ENCODE measurements at places on chromosomes 11 and 22.
A peak's percentile ranks its signal among the peaks of the same experiment; 100 is the strongest.

DNA sequence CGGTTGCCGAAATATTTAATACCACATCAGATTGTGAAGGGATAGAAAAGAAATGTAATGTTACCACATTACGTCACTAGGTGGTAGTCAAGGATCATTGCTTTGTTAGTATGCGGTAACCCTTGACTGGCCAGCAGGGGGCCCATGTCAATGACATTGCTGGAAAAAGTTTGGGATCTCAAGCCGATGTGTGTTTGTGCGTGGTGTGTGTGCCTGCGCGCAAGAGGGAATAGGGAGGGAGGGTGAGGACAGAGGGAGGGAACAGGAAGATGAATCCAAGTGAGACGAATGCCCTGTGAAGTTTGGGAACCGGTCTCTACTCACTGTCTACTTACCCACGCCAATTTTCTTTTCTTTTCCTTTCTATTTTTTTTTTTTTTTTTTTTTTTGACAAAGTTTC is 10.7 kb upstream of the MRGPRX2 start:
- DNase-seq = peak; percentile 45

DNA sequence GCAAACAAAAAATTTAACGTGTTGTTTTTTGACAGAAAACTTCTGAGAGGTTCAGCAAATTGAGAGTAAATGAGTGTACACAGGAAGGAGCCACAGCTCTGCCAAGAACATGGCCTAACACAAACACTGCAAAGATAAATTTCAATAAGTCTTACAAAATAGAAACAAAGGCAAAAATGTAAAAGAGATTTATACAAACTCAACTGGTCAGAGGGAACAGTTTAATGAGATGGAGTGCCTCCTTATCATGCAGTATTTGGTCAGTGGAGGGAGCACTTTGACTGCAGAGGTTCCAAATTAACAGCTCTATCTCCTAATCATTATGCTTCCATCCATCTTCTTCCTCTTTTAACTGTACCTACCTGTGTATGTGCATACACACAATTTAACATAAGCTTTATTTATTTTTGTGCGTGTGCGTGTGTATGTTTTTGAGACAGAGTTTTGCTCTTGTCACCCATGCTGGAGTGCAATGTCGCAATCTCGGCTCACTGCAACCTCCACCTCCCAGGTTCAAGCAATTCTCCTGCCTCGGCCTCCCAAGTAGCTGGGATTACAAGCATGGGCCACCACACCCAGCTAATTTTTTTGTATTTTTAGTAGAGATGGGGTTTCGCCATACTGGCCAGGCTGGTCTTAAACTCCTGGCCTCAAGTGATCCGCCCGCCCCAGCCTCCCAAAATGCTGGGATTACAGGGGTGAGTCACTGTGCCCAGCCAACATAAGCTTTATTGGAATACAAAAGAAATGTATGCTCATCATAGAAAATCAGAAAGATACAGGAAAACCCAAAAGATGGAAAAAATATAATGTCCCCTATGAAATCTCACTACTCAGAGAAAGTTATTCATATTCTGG is 111.9 kb downstream of the MRTFA start:
- no peak for DNase-seq

DNA sequence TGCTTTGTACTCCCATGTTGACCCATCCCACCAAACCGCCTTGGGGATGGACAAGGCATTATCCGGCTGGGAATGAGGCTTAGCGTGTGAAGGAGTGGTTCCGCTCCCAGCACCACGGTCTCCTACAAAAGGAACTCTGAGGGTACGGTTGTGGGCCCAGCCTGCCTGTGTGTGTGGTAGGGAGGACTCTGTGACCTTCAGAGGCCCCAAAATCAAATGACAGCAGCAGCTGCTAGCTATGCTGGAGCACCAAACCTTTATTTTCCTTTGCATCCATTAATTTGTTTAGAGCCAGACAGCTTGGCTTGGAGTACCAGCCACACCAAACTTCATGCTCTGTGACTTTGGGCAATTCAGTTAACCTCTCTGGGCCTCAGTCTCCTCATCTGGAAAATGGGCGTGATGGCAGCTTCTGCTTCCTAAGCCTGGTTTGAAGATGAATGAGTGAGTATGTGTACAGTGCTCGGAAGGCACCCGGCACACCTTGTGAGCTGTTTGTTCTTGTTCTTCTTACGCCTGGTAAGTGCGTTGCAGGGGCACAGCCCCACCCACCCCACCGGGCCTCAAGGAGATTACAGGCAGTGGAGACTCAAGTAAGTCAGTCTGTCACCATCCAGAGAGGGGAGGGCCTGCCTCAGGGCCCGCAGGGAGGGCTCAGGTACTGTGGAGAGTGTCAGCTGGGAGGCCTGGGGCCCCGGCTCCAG is 25.3 kb downstream of the MB start:
- DNase-seq = no peak

DNA sequence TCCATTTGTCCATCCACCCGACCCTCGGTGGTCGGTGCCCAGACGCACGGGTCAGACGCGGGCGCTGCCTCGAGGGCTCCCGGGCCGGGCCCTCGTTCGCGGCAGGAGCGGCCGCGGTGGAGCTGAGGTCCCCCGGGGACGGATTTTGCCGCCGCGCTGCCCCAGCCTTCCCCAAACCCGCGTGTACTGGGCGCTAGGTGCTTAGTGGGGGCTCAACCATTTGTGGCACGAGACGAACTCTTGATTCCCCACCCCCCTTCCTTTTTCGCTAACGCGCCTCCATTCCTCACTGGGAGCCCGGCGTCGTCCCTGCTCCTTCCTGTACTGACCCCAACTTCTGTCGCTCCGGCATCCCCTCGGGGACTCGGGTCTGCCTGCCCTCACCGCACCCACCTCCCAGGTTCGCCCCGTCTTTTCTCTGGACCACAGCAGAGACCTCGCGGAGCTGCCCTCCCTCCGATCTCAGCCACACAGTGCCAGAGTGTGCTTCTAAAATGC is 789 bp upstream of the CBX7 start:
- DNase-seq = no peak

DNA sequence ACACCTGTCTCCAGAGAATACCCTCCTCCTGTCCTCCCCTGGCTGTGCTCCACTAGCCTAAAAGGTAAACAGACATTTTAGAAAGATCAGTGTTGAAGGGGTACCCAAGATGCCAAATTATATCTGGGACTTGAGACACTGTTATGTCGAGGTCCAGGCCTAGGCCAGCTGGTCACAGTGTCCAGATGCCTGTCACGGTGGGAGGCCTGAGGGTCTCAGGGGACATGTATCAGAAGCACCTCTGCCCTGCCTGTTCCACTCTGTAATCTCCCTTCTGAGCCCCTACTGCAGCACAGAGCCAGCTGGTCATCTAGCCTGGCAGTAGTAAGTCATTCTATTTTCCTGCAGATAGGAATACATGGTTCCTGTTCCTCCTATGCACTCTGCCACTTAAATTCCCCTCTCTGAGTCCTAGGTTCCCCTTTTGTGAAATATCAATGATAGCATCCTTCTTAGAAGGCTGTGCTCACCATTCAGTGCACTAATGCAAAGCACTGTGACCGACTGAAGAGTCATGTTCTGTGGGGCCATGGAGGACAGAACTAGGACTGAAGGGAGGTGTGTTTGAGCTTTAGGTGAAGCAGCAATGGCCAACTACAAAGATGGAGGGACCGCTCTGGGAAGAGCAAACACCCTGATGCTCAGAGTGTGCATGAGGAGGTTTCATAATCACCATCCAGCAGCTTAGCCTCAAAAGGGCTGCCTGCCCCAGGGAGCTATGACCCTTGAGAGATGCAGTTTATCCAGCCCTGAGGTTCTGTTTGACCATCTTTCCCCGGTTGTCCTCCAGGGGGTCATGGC is 44.8 kb upstream of the TUB start:
- no peak for DNase-seq

- no peak for DNase-seq
Observed at GRCh38 chr11:128598506-128599150, 11.3 kb upstream of the ETS1 start.

DNA sequence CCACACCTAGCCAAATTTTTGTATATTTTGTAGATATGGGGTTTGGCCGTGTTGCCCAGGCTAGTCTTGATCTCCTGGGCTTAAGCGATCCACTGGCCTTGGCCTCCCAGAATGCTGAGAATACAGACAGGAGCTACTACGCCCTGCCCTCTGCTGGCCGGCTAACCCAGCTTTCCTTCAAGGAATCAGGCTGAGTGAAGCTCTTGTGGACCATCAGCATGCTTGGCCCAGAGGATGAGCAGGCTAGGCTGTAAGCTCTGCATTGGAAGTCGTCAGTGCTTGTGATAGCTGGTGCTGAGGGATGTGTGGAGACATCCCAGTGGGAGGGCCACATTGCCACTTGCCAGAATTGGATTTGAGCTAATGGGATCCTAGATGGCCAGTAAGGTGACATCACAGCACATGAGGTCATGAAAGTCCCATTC is 60.6 kb downstream of the MED15 start:
- DNase-seq = no peak

- no peak for DNase-seq
Observed at GRCh38 chr22:34781681-34782080, 284.3 kb upstream of the ISX start.

DNA sequence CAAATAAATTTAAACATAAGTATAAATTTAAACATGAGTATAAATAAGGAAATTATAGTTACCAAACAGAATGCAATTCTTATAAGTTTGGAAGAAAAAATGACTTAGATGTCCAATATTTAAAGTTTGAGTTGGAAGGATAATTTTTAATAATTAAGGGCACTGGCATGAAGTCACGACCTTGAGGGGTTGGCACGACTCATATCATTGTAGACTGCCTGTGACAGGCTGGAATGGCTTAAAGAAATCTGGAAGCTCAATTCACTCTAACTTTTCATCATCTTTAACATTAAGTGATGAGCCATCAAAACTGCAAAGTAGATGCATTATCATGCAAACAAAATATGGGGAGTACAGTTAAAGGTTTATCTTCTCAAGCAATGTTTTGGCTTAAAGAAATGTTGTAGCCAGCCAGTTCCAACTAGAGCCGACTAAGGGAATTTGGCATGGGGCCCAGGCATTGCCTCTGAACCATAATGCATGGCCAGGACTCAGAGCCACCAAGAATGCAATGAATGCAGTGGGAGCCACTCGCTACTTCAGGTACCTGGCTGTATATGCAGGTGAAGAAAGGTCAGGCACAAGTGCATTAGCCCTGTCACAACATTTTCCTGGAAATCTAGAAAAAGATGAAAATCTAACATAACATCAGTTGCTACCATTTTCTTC is 33.4 kb downstream of the PGR start:
- DNase-seq = no peak

GRCh38 chr11:45507916-45508315 is 157.5 kb downstream of the CHST1 start:
- no peak for DNase-seq

DNA sequence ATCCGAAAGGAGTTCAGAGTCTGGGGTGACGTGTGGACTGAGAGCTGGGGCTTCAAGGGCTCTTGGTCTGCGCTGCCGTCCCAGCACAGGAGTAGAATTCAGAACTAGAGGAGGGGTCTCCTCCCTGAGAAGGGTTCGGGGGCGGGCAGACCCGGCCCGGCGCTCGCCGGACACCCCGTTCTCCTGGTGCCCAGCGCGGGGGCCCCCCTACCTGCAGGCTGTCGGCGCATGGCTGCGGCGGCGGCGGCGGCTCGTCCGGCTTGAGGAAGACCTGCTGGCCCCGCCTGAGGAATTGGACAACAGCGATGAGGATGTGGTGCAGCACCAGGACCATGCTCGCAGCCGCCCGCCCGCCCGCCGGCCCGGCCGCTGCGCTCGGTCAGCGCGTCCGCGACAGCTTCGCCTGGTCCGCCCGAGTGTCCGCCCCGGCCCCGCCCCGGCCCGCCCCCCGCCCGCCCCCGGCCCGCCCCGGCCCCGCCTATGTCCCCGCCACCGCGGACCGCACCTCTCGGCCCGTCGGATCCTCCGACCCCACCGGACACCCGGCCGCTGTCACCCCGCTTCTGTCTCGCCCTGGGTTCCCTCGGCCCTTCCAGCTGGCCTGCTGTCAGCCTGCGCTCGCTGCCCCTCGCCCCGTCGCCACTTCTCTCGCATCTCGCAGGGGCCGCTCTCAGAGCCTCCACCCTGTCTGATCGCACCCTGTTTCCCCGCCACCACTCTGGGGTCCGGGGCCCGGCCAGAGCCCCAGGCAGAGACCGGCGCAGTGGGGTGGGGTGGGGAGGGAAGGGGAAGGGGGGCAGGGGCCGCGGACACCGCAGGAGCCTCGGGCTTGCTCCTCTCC is 32.0 kb downstream of the PDE2A start:
- no peak for DNase-seq

DNA sequence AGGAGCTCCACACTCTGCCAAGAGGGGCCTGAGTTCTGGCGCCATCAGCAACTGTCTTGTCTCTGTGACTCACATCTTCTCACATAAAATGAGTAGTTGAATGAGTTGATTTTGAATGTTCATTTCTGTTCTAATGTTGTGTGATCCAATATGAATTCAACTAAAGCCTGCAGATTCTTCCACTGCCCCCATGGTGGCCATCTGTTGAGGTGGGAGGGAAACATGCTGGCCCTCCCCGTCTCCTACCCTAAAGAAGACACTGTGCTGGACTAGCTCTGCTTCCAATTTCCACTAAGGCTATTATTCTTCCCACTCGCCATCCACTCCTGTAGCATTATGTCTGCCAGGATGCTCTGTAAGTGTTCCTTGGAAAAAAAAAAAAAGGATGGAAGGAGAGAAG is 555.6 kb upstream of the LARGE1 start:
- no peak for DNase-seq

GRCh38 chr22:44266796-44267760 is 45.7 kb downstream of the SHISAL1 start:
- DNase-seq = no peak

DNA sequence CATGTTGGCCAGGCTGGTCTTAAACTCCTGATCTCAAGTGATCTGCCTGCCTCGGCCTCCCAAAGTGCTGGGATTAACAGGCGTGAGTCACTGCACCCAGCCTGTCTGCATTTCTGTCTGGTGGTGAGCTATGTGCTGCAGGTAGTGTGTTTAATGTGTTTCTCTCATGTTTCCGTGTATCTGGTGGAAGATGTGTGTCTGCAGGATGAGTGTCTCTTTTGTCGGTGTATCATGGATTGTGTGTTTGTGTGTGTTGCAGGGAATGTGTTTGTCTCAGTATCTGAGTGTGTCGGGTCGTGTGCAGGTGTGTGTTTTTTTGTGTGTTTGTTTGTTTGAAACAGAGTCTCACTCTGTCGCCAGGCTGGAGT is 16.1 kb downstream of the SCARF2 start:
- DNase-seq = no peak

GRCh38 chr11:64313491-64314145 is 3.7 kb downstream of the TRMT112 start:
- no peak for DNase-seq

Data from GDM1 (cell line).